SK-MEL-5 (cell line): ENCODE measurements at places on chromosomes 3 and 15. TPM values are rescaled to one million over a fixed set of nuclear protein-coding genes. Genes with fewer than 3 reads are reported as not detected.

TNK2 gene
- 7.9 and 9.0 TPM in 2 replicates for total RNA-seq

ARIH2 gene
- total RNA-seq: 138 and 143 TPM in 2 replicates

IL20RB gene
- total RNA-seq: 0.37 TPM in 1 of 2 replicates, not detected in the other

CCK gene
- 0.21 TPM in 1 of 2 replicates, not detected in the other for total RNA-seq

TUBGCP4 gene
- total RNA-seq: 7.9 and 9.2 TPM in 2 replicates

RTP4 gene
- total RNA-seq: 8.2 and 10.8 TPM in 2 replicates

IGSF11 gene
- total RNA-seq: 64.6 and 66.5 TPM in 2 replicates

GOLGA8Q gene
- total RNA-seq: 0.13 and 0.16 TPM in 2 replicates

BSN gene
- 0.11 and 0.40 TPM in 2 replicates for total RNA-seq

PGBD4 gene
- 3.0 TPM in 2 replicates for total RNA-seq

SMCO1 gene
- total RNA-seq: not detected in 2 replicates

SKOR1 gene
- total RNA-seq: 0.03 TPM in 1 of 2 replicates, not detected in the other

GRM7 gene
- 0.66 and 1.9 TPM in 2 replicates for total RNA-seq

APOD gene
- 90.8 and 104 TPM in 2 replicates for total RNA-seq

MYO5A gene
- total RNA-seq: 103 and 112 TPM in 2 replicates

CCRL2 gene
- total RNA-seq: not detected in 2 replicates

AMIGO3 gene
- 0.32 and 0.34 TPM in 2 replicates for total RNA-seq

FANCD2OS gene
- not detected in 2 replicates for total RNA-seq

NDN gene
- total RNA-seq: 29.9 and 39.3 TPM in 2 replicates

LINGO1 gene
- total RNA-seq: 0.90 and 2.1 TPM in 2 replicates
